ENCODE measurements at places on chromosomes 5 and 9. TPM values are rescaled to one million over a fixed set of nuclear protein-coding genes. Genes with fewer than 3 reads are reported as not detected.

ADAMTSL2 gene
- not detected for total RNA-seq

DCP2 gene
- 34.1 TPM for total RNA-seq

C9 gene
- total RNA-seq = not detected

PDE6A gene
- total RNA-seq = 0.22 TPM

NRG2 gene
- 0.23 TPM for total RNA-seq

DMRT1 gene
- not detected for total RNA-seq

C5orf52 gene
- total RNA-seq = not detected

Data from MCF 10A (cell line).